ENCODE measurements at places on chromosomes 3 and 15. TPM values are rescaled to one million over a fixed set of nuclear protein-coding genes. Genes with fewer than 3 reads are reported as not detected.

The SNUPN gene
- 33.7 TPM for total RNA-seq

The GP5 gene
- total RNA-seq = 0.26 TPM

The AHSG gene
- total RNA-seq = not detected

DNA sequence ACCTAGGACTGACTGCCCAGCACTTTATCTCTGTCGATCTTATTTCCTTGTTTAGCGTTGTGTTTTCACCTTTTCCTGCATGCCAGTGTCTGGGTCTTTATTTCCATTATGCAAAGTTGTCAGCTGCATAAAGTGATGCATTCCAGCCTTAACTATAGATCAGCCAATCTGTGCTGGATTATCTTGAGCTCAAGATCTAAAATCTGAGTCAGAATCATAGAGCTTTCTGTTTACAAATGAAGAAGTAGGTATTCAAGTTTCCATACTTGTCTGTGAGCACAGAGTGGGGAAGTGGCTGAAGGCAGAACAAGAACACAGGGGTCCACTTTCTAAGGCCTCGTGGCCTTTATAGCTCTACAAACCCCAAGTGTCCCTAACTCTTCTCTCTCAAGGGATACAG is 82.4 kb upstream of the PLCL2 start:
- no peak overlapping the region for H3K27ac ChIP-seq
- no peaks in the 10 kb centered on the region for H3K36me3 ChIP-seq
- H3K4me3 ChIP-seq = no peak overlapping the region
- DNase-seq = no peak

DNA sequence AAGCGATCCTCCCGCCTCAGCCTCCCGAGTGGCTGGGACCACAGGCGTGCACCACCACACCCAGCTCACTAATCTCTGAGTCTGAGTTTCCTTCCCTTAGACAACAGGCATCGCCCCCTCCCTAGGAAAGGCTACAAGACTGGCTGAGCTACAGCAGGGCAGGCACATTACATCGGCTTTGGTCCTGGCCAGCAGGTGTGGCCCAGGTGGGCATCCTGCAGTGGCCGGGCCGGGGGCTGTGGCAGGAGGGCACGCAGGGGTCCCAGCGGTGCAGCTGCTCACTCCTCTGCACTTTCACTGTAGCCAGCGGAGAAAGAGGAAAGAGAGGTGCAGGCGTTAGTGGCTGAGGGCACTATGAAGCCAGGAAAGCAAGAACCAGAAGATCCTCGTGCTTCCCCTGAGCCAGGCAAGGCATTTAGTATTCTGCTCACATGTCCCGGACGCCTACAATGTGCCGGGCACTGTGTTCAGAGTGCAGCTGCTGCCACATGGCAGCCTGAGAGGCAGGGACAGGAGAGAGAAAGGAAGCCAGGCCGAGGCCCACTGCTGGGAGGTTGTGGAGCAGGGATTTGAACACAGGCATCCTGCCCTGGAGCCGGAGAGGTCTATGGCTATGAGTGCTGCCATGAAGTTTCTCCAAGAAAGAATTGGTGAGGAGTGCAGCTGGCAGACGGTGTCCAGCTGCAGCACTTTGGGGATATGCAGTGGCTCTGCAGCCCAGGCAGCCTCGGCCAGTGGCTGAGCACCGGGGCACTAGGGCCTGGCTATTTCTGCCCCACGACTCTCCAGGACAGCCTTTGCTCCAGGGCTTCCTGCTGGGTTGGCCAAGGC is 22.3 kb downstream of the GRIP2 start:
- H3K27me3 ChIP-seq = no peaks in the 10 kb centered on the region
- H3K36me3 ChIP-seq = no peaks in the 10 kb centered on the region
- DNase-seq = no peak
- H3K4me1 ChIP-seq = no peaks in the 10 kb centered on the region

GRCh38 chr3:197372047-197372661 is 73.7 kb upstream of the DLG1 start:
- H3K36me3 ChIP-seq = no peaks in the 10 kb centered on the region
- H3K4me1 ChIP-seq = no peaks in the 10 kb centered on the region
- H3K4me3 ChIP-seq = no peak overlapping the region
- no peak overlapping the region for H3K27ac ChIP-seq
- H3K27me3 ChIP-seq = peaks cover 12% of the 10 kb centered on the region

Measured in activated CD4-positive, alpha-beta T cell treated with anti-CD3 and anti-CD28 coated beads, Interleukin-2, amount 10 ng/mL, durations not matched to agents 24 days and 14 days (primary cell).